Breast epithelium (tissue), 4 donors: ENCODE measurements at places on chromosomes 5 and 9.

- no peak for DNase-seq
These were observed 284.5 kb downstream of the RFX3 start for GRCh38 chr9:3241290-3241689.

DNA sequence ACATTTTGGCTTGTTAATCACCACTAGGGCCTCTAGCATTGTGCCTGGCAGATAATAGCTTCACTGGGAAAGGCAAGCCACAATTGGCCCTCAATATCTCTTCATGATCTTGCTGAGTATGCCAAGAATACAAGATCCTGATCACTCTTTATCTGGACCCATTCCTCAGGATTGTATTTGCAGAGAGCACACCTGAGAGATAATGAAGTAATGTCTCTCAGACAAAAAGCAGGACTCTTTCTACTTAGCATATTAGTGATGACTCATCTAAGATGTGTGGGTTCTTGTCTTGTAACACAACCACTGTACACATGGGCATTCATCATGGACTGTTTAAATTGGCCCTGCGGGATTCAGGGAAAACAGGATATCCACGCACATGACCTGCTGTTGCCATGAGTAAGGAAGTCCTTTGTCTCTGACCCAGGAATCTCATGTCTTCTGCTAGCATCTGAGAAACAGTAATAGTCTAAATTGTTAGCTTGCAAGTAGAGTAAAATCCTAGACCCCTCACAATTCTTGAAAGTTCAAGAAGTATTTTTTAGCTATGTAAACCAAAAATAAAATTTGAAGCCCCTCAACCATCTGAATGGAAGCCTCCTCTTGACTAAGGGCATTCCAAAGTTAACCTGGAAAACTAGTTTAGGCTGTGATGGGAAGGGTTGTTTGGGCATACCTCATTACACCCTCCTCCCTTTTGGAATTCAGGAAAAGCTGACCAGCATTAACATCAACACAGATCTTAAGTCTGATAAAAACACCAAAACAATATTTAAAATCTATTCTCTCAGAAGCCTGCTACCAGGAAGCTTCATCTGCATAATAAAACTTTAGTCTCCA, 28.0 kb upstream of the NFIL3 start:
- no peak for DNase-seq

DNA sequence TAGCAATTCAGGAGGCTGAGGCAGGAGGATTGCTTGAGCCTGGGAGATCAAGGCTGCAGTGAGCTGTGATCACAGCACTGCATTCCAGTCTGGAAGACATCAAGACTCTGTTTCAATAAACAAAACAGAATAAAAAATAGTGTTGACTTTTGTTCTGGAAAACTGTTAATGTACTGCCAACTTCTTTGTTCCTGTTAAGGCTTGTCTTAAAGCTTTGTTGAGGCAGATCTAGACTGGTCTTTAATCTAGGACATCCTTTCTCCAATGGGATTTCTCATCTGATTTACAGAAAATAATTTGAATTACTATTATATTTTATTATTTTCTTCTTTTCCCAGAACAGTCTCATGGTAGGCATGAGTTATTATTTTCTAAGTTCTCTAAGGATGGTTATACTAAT, 26.0 kb downstream of the BDP1 start:
- no peak for DNase-seq

DNA sequence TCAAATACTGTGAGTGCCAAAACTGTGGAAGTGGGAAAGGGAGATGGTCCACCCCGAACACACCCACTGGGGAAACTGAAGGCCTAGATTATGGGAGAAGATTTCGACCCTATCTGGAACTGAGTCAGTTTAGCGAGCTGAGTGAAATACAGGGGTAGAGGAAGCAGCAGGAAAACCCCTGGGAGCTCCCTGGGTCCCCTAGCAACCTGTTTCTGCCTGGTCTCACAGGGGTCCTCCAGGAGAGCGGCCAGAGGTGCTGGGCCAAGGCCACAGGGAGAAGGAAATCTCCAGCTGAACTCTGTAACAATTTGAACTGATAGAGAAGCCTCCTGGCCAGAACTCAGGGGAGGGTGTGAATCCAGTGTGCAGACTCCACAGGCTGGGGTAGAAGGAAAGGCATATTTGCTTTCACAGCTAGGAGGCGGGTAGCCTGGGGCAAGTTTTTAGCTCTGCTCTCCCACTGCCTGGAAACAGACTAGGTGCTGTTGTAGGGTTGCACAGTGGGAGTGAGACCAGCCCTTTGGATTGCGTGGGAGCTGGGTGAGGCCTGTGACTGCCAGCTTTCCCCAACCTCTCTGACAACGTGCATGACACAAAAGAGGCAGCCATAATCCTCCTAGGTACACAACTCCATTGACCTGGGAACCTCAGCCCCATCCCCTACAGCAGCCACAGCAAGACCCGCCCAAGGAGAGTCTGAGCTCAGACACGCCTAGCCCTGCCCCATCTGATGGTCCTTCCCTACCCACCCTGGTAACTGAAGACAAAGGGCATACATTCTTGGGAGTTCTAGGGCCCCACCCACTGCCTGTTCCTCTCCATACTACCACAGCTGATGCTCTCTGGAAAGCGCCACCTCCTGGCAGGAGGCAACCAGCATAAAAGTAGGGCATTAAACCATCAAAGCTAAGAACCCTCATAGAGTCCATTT, 78.8 kb upstream of the GPBP1 start:
- DNase-seq, result no peak
